CD4-positive, alpha-beta T cell treated with Interleukin-2 at 100 ng/mL for 4 hours (primary cell): ENCODE measurements at places on chromosomes 5 and 9.

GRCh38 chr9:14304259-14304658 lies 9.7 kb downstream of the NFIB start:
- no peak for DNase-seq

DNA sequence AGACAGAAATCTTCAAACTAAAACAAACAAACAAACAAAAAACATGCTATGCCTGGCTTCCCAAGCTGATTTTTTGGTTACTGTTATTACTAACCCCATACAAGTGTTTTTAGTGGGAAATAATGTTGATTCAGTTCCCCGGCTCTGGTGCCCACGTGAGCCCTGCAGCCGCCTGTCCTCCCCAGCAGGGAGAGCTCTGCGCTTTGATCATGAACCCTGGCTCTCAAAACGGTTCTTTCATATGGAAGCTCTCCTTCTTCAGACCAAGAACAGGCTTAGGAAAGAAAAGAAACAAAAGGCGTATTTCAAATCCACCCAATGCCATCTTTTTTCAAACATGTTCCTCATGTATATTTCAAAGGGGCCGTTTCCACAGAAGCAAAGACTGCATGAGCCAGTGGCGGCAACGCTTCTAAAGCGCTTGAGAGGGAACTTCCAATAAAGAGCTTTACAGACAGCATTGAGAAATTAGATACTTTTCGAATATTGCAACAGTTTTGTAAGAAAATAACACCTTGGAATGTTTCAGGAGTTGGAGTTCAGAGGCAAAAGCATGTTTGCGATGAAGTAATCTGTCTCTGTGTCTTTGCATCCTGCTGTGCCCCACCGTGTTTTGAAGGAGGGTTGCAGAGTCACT lies 74.8 kb downstream of the ICE1 start:
- DNase-seq: peak; percentile 25

DNA sequence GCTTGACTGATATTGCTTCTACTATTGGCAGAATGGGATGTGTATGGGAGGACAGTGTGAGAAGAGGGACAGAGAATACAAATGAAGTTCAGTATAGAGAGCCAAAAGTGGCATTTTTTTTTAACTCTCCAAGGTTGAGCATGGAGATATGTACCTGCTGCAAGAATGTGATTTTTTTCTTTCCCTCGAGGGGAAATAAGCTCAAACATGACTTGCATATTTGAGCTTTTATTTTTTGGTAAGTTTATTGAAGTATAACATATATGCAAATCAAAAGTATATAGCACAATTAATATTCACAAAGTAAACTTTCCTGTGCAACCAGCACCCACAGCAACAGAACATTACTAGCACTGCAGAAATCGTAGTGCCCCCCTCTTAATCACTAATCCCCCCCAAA lies 285.7 kb upstream of the ADRA1B start:
- DNase-seq: no peak

GRCh38 chr9:96441798-96442445 lies 8.0 kb upstream of the HABP4 start:
- DNase-seq: peak; percentile 34

DNA sequence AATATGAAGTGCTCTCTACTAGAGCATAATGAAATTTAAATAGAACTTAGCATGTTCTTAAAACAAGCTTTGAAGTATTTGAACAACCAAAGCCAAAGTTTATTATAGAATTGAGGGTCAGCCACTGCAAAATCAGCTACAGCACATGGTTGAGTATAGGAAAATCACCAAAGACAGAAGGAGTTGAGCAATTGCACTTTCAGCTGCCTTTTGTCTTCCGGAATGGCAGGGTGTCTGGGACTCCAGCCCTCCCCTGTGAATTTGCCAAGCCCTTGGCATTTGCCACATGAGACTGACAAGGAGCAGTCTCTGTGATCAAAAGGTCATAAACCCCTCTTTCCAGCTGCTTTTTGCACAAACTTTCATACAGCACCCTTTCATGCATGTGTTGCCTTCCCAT lies 8.5 kb upstream of the LURAP1L start:
- no peak for DNase-seq

DNA sequence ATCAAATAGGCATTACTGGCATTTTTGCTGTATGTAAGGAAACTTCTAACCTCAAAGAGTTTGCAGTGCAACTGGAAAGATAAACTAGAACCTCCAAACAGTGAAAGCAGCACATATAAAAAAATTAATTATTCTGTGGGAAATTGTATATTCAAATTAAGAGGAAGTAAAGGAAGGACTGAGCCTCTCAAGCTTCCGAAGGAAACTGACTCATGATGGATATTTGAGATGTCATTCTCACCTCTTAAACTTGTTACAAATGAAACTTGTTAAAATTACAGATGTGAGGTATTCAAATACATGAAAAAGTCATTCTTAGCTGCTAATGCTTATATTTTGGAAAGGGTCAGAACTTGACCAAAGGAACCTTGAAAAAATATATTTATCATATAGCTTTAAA lies 538.7 kb downstream of the PDE4D start:
- no peak for DNase-seq

DNA sequence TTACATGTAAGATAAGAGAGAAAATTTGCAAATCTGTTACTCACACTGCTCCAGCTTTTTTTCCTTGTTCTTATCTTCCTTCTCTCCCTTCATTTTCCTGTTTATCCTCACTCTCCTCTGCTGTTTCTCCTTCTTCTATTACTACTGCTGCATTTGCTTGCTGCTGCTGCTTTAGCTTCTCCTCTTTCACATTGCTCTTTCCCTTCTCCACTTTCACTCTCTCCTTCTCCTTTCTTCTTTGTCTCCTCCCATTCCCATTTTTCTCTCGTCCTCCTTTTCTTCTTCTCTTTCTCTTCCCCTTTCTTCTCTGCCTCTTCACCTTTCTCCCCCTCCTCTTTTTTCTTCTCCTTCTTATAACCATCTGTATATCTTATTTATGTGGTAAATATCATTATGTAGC lies 288.6 kb downstream of the CDH9 start:
- DNase-seq: no peak

- no peak for DNase-seq
Measured at GRCh38 chr9:98255061-98255577, 330 bp downstream of the TBC1D2 start.

DNA sequence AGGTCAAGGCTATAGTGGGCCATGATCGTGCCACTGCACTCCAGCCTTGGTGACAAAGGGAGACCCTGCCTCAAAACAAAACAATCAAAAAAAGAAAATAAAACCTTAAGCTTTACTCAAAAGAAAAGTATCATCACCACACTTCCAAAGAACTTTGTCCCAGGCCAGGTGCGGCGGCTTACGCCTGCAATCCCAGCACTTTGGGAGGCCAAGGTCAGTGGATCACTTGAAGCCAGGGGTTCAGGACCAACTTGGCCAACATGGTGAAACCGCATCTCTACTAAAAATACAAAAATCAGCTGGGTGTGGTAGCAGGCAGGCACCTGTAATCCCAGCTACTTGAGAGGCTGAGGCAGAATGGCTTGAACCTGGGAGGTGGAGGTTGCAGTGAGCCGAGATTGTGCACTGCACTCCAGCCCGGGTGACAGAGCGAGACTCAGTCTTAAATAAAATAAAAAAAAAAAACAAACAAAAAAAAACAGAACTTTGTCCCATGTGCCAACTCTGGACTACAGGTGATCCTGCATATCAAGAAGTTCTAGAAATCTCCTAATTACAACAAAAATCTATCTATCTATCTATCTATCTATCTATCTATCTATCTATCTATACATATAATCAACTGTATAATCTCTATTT lies 19.7 kb downstream of the CLINT1 start:
- DNase-seq: no peak

DNA sequence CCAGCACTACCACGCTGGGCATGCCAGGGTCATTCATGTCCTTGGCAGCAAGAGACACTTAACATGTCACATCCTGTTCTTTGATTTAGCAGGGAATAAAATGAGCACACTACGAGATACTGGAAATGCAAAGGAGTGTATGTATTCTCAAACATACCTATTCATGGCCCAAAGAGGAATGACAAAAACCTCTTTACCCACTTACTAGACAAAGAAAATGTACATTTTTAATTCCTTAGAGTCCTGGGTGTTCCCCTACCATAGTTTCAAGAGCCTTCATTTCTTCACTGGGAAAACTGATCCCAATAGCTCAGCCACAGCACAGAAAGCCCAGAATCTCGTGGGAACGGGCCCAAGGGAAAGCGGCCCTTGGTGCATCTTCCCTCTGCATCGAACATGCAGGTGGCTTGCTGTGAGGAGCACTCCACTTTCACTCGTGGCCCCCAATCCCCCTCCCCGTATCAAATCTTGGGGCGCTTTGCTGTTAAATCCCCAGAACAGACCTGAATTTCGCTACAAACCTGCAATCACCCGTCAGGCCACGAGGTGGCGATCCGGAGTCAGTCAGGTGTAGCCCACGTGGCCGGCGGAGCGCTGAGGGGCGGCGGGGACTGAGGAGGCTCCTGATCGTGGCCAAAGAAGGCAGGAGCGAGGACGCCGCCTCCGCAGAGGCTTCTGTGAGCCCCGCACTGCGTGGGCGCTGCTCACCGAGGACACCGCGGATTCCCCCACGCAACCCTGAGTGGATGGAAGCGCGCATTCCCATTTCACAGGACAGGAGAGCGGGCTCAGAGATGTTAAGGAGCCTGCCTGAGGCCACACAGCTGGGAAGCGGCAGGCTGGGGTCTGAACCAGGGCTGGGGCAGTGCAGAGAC lies 91.4 kb downstream of the LMX1B start:
- DNase-seq: peak; percentile 87

DNA sequence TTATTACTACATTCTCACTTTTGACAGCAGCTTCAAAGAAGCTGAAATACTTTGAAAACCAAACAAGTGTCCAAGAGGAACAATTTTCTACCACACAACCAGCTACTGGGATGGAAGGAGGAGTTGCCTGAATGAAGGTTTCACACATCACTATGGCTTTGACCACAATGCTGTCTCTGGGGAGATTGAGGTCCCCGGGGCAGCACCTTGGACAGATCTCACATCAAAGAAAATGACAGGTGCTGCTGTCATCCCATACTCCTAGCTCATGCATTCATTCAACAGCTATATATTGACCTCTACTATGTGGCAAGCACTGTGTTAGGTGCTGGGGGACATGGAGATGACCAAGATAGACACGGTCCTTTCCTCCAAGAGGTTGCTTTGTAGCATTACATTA lies 233.2 kb upstream of the RASEF start:
- DNase-seq: no peak

DNA sequence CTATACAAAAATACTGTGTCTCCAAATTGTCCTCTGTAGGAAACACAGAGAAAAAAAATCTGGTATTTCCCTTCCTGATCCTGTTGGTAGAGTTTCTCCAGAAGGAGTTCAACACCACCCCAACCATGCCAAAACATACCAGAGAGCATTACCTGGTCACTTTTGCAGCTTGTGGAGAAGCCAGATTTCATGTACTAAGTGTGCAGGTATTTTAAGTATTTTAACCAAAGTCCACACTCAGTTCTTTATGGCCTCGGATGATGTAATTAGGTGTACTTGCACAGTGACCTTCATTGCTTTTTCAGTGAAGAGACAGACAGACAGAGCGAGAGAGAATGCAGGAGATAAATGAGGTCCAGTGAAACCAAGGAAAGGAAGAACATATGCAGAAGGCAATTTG lies 2046.8 kb upstream of the CDH9 start:
- no peak for DNase-seq
